ENCODE measurements at places on chromosomes 2 and 18.

- no peak for DNase-seq
Measured at GRCh38 chr18:40534723-40535122, 1420.3 kb upstream of the PIK3C3 start.

DNA sequence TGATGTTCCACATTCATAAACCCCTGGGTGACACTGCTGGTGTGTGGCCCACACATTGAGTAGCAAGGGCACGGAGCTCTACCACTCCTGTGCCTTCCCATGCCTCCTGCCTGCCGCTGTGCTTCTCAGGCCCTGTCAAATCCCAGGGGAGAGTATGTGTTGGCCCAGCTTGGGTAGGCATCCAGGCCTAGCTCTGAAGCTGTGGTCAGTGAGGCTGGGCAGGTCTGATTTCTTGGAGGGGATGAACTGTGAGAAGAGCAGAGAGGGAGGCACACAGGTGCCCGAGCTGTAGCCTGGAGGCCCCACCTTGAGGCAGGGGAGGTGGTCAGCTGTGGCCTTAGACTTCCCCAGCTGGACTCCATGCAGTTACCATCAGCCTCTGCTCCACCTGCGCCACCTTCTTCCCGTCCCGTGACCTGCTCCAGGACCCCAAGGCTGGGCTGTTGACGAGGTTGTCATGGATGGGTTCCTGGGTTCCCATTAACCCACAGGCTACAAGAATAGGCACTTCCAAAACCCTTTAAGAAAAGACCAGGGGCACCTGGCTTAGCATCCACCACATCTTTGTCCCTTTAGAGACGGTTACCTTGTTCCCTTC lies 23.6 kb downstream of the MCFD2 start:
- DNase-seq, result no peak

- no peak for DNase-seq
Measured at GRCh38 chr2:48914477-48915089, 159.1 kb upstream of the LHCGR start.

- DNase-seq, result no peak
Measured at GRCh38 chr18:54269893-54270844, 852 bp downstream of the POLI start.

DNA sequence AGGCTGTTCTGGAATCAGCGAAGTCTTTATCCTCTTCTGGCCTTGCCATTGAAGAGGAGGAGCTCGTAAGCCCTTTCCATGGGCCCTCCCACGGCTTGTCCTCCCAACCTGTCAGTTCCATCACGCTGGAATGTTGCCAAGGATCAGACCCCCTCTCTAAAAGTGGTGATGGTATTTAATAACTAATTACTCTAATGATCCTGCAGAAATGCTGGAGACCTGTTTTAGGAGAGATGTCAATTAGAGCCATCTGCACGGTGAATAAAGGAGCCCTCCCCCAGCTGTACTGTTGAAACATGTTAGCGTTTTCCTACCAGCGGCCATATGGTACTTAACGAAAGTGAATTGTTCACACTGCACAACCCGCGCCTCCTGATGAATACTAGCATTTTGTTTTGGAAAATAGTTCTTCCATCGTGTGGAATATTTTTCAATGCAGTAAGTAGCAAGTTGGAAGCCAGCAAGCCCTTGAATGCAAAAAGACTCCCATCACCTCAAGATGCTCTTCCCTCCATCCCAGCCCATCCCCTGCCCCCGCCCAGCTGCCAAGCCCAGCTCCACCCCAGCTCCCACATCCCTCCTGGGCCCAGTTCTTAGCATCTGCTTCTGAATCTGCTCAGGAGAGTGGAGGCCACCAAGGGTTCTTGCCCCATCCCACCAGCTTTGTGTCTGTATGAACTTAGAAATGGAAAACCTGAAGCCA lies 145.4 kb downstream of the KLHL29 start:
- no peak for DNase-seq

GRCh38 chr2:188986839-188987238 lies 12.7 kb downstream of the COL3A1 start:
- DNase-seq, result no peak

GRCh38 chr2:215619022-215619958 lies 183.4 kb upstream of the FN1 start:
- DNase-seq, result no peak

DNA sequence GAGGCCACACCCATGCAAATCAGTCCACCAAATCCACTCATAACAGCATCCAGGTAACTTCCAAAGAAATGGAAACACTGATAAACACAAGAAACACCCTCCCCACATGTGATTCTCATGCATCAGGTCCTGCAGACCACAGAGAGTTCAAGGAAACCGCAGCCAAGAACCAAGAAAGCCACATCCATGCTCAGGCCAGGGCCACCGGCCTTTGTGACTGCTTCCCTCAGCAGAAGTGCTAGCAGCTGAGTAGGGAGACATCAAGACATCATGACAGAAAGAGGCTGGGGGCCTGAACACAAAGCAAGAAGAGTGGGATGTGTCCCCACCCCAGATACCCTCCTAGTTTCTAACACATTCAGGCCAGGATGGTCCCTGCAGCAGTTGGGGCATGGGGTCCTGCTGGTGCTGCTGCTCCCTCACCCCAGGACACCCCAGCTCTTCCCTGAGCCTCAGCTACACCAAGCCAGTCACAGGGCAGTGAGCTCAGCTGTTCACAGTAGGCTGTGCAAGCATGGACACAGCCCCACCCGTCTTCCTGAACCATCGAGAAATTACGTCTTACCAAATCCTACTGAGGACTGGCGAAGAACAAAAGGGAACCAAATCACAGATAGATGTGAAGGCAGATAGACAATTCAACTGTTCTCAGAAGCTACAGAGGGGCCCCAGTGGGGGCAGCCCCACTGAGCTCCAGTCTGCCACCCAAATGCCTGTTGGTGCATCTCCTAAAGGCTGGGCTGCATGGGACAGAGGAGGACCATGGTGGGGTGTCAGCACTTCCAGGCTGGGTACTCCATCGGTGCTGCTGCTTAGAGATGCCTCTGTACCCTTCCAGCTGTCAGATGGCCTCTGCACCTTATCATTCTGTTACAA lies 60.9 kb downstream of the HDAC4 start:
- no peak for DNase-seq

DNA sequence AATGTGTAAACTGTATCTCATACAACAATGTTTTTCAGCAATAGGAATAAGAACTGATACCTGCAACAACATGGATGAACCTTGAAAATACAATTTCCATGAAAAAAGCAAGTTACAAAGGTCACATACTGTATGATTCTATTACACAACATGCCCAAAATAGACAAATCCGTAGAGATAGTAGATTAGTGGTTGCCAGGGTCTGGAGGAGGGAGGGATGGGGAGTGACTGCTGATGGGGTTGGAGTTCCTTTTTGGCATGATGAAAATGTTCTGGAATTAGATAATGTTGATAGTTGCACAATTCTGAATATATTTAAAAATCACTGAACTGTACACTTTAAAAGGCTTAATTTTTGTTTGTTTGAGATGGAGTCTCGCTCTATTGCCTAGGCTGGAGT lies 33.8 kb downstream of the UBXN4 start:
- DNase-seq, result no peak

DNA sequence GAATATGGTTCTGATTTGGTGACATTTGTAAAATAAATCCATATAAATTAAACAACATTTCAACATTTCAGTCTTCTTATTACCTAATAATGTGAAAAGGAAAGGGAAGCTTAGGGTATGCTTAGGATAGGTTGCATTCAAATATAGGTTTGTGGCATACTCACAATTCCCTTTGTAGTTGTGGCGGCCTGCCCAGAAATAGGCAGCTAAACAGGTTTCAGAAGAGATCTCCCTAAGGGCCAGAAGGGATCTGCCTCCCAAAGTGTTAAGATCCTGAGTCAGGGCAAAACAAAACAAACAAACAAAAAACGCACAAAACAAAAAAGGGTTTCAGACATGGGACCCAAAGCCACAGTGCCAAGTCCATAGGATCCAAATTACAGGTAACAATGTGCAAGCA lies 41.4 kb upstream of the TCF7L1 start:
- DNase-seq, result no peak

DNA sequence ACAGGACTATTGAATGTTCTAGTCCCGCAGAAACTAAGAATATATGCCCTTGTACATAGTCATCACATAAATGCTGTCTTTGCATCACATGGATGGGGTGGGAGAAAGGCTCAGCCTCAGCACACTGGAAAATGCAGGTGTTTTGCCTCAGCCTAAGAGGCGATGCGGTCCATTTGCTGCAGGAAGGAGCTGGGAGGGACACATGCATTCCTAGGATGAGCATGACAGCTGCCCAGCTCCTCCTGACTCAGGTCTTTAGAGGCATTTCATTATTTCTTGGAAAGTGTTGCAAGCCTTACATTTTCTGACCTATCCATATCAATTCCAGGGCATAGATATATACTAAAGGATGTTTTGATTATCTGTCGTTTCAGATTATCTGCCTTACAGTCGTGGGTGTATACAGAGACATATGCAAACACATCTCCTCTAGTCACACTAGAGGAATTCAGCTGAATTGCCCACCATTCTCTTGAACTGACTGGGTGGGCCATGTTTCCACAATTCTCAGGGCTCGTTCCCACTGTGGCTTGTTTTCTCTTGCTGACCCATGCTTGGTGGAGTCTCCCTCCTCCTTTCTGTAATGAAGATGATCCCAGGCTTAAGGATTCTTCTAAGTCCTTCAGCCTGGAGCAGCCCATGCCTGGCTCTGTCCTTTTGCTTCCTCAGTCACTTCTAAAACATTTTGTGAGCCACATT lies 156.9 kb downstream of the SETBP1 start:
- DNase-seq, result no peak

GRCh38 chr2:185014076-185014475 lies 415.7 kb downstream of the ZNF804A start:
- no peak for DNase-seq

GRCh38 chr18:24395049-24395795 lies 2.4 kb downstream of the OSBPL1A start:
- no peak for DNase-seq

- no peak for DNase-seq
Measured at GRCh38 chr2:152354069-152354755, 19.2 kb downstream of the FMNL2 start.

DNA sequence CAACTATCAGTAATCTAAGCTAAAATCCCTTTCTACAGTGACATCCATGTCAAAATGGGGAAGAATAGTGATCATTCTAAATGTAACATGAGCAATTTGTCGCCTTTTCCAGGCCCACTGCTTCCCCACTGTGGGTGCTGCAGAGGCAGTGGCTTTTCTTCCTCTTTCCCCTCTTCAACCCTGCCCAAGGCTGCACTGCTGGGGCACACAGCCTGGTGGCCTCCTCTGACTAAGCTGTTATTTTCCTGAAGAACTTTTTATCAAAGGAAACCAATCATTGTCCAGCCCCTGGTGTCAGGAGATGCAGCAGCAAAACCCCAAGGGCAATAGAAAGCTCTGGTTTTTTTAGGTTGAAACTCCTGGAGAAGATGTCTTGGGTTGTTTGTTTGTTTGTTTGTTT lies 117.6 kb upstream of the KLF7 start:
- DNase-seq, result no peak

GRCh38 chr18:73881396-73881917 lies 266.2 kb downstream of the FBXO15 start:
- DNase-seq, result no peak

GRCh38 chr18:73563345-73563744 lies 584.3 kb downstream of the FBXO15 start:
- DNase-seq, result no peak

DNA sequence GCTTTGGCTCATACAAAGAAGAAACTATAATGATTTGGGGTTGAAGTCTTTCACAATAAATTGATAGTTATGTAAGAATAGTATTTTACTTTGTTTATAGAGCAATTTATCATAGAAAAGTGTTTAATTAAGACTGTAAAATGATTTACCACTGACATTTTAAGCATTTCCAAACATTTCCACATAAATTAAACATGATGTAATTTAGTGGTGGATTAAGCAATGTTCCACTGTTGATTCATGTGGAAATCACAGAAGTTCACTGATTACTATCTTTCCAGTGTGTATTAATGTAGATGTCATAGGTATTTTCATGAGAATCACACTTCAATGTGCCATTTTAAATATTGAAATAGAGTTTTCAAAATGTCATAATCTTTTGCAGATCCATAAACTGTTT lies 40.1 kb upstream of the GRB14 start:
- DNase-seq, result no peak

- no peak for DNase-seq
Measured at GRCh38 chr2:95738301-95738700, 146.5 kb downstream of the TRIM43 start.

DNA sequence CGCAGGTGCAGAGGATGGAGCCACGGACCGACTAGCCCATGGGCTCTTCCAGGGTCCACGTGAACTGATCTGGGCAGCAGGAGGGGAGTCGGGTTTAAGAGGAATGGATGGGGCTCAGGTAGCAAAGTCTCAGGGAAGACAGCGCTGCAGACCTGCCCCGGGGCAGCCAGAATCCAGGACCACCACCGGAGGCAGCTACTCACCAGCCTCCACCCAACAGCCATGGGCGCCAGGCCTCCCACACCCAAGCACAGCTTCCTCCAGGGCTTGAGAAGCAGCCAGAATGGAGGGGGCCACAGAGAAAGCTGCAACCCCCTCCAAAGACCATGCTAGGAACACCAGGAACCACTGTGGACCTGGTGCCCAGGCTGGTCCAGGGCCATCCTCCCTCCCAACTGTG lies 164.3 kb downstream of the TWIST2 start:
- DNase-seq, result no peak

GRCh38 chr18:8835521-8835953 lies 130.2 kb downstream of the MTCL1 start:
- no peak for DNase-seq

- no peak for DNase-seq
Measured at GRCh38 chr2:109384308-109385271, 229.2 kb downstream of the SEPTIN10 start.

DNA sequence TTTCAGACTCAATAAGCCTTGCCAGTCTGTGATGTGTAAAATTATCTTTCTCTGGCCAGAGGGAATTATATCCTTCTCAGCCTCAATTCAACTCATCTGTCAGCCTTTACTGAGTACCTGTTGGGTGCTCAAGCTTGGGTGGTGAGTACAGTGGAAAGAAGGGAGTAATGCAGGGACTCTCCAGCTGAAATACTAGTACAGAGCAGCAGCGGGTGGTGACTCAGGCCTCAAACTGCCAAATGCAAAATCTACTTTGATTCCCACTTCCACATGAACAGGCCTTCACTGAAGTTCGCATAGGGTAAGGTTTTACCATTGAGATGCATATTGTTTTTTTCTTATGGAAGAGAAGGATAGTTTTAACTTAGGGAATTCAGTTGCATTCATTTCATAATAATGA lies 326.8 kb downstream of the LRRTM1 start:
- no peak for DNase-seq

DNA sequence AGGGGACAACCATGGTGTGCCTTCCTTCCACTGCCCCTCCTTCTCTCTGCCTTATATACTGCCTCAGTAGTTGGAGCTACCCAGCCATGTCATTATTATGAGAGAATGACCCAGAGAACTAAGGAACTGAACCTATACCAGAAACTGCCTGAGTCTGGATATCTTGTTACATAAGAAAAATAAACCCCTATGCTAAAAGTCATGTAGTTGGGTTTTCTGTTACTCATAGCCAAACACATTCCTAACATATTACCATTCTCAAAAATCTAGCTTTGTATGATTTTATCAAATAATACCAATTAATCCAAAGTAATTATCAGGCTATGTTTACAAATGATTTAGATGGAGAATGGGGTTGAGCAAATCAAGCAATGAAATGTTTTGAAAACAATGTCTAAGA lies 15.0 kb upstream of the KLF7 start:
- DNase-seq, result no peak

GRCh38 chr2:133843551-133843950 lies 275.3 kb upstream of the NCKAP5 start:
- no peak for DNase-seq

All from mucosa of descending colon (tissue), 3 donors.